Upper lobe of right lung (tissue), 1 donor: ENCODE measurements at places on chromosomes 7 and 10. TPM values are rescaled to one million over a fixed set of nuclear protein-coding genes. Genes with fewer than 3 reads are reported as not detected.

DNA sequence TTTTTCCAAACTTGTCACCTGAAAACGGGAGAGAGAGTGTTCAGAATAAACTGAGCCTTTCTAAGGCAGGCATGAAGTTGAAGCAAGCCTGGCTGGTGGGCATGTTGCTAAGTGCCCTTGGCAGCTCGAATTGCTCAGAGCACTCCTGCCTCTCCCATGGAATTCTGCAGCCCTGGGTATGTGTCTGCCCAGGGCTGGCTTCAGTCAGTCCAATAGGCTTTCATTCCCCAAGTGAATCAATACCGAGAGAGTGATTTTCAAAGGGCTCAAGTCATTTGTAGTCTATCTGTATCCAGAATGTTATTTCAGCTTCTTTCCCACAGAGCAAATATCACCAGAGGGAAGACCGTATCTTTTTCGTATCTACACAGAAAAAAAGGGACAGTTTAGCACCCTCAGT is 415.5 kb upstream of the COBL start:
- no peak for DNase-seq
- H3K27ac ChIP-seq: no peak overlapping the region
- no peaks in the 10 kb centered on the region for H3K4me1 ChIP-seq
- H3K4me3 ChIP-seq: no peak overlapping the region

The CD36 gene
- total RNA-seq: 115 TPM

GRCh38 chr7:84697506-84697905 is 489.4 kb downstream of the SEMA3D start:
- H3K27me3 ChIP-seq: no peaks in the 10 kb centered on the region
- H3K4me1 ChIP-seq: no peaks in the 10 kb centered on the region
- H3K4me3 ChIP-seq: no peak overlapping the region
- H3K27ac ChIP-seq: no peak overlapping the region
- H3K36me3 ChIP-seq: no peaks in the 10 kb centered on the region
- no peak for DNase-seq

- H3K4me1 ChIP-seq: peaks cover 33% of the 10 kb centered on the region
- peak; percentile 83 for DNase-seq
- no peaks in the 10 kb centered on the region for H3K27me3 ChIP-seq
- H3K36me3 ChIP-seq: no peaks in the 10 kb centered on the region
- H3K4me3 ChIP-seq: no peak overlapping the region
Observed at GRCh38 chr10:103793920-103794883, 61.2 kb downstream of the SH3PXD2A start.

The STAG3 gene
- 2.3 TPM for total RNA-seq

DNA sequence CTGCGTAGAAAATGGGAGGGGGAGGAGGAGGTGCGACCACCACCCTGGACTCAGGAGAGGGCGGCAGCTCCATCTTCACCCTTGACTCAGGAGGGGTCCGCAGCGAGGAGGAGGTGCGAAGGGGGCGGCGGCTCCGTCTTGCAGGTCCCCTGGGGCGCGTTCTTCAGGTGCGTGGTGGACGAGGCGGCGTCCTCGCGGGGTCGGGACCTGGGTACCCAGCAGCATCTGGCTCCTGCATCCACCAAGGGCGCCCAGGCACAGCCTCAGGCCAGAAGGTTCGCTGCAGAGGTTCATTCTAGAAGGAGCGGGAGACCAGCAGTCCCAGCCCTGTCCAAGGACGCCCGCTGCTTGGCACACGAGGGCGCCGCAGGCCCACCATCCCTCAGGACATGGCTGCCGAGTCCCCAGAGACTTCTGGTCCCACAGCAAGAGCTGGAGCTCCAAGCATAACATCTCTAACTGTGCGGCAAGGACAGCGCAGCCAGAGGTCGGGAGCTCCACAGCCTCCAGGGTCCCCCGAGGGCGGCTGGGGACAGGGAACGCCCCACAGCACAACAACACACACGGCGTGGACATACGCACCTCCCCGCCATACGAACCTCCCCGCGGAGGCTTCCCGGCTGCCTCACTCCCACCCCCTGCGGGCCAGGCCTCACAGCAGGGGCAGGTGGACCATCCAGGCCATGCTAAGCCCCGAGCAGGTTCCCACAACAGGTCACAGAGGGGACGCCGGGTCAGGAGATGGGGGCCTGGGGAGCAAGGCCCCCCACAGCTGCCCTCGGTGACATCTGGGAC is 16.8 kb upstream of the DPYSL4 start:
- no peaks in the 10 kb centered on the region for H3K27me3 ChIP-seq
- DNase-seq: peak; percentile 56
- no peak overlapping the region for H3K4me3 ChIP-seq
- H3K27ac ChIP-seq: no peak overlapping the region

GRCh38 chr7:2019711-2020511 is 212.8 kb downstream of the MAD1L1 start:
- peak overlapping the region; percentile 65 for H3K27ac ChIP-seq
- H3K4me3 ChIP-seq: peak overlapping the region; percentile 14
- DNase-seq: peak; percentile 89
- no peaks in the 10 kb centered on the region for H3K27me3 ChIP-seq
- no peaks in the 10 kb centered on the region for H3K36me3 ChIP-seq

GRCh38 chr7:5501465-5501864 is 77.8 kb upstream of the TNRC18 start:
- peaks cover 35% of the 10 kb centered on the region for H3K36me3 ChIP-seq
- H3K4me1 ChIP-seq: no peaks in the 10 kb centered on the region
- no peaks in the 10 kb centered on the region for H3K27me3 ChIP-seq
- no peak overlapping the region for H3K27ac ChIP-seq
- no peak overlapping the region for H3K4me3 ChIP-seq

- peak overlapping the region; percentile 33 for H3K4me3 ChIP-seq
- peaks cover 99% of the 10 kb centered on the region for H3K27me3 ChIP-seq
- H3K36me3 ChIP-seq: no peaks in the 10 kb centered on the region
- no peak overlapping the region for H3K27ac ChIP-seq
Observed at GRCh38 chr7:23469150-23469960, 936 bp downstream of the IGF2BP3 start.

DNA sequence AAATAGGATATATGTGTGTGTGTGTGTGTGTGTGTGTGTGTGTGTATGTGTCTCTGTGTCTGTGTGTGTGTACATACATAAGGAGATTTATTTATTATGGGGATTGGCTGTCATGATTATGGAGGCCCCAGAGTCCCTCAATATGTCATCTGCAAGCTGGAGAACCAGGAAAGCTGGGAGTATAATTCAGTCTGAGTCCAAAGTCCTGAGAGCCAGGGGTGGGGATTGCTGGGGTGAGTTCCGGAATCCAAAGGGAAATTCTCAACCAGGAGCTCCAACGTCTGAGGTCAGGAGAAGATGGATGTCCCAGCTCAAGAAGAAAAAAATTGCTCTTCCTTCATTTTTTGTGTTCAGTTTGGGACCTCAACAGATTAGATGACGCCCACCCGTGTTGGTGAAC is 50.7 kb upstream of the PLPP4 start:
- DNase-seq: no peak
- H3K4me3 ChIP-seq: no peak overlapping the region
- H3K36me3 ChIP-seq: no peaks in the 10 kb centered on the region
- H3K27me3 ChIP-seq: no peaks in the 10 kb centered on the region
- H3K27ac ChIP-seq: no peak overlapping the region

DNA sequence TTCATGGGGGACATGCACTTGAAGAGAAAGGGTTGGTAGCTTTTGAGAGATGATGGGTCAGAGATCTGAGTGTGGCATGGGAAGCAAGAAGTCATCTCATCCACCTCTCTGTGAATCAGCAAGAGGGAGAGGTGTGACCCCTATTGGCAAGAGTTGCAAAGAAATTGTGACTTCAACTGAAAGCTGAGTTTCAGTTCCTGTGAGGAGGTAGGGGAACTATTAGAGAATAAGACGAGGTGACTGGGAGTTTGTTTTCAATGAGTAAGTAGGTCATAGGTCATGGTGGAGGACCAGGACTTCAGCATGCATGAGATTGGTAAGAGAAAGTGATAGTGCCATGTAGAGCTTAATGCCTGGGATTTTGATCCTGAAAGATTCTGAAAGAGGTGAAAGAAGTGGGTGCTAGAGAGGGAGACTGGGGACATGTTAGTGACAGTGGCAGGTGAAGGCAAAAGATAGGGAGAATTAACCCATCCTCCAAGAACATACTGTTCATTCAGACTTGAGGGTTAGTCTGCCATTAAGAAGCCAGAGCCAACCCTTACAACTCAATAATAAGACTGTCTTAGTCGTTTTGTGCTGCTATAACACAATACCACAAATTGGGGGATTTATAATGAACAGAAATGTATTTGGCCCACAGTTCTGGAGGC is 75.5 kb upstream of the CAPZA2 start:
- H3K27me3 ChIP-seq: no peaks in the 10 kb centered on the region
- no peak overlapping the region for H3K27ac ChIP-seq
- H3K4me1 ChIP-seq: no peaks in the 10 kb centered on the region

GRCh38 chr10:124591123-124591495 is 129.5 kb downstream of the LHPP start:
- peaks cover 7% of the 10 kb centered on the region for H3K4me1 ChIP-seq
- no peak for DNase-seq
- H3K36me3 ChIP-seq: no peaks in the 10 kb centered on the region
- H3K27me3 ChIP-seq: no peaks in the 10 kb centered on the region
- H3K27ac ChIP-seq: no peak overlapping the region
- H3K4me3 ChIP-seq: no peak overlapping the region

GRCh38 chr7:12927635-12928434 is 240.4 kb downstream of the ARL4A start:
- H3K36me3 ChIP-seq: no peaks in the 10 kb centered on the region
- H3K4me3 ChIP-seq: no peak overlapping the region
- H3K4me1 ChIP-seq: no peaks in the 10 kb centered on the region
- no peak overlapping the region for H3K27ac ChIP-seq

The DLX6 gene
- total RNA-seq: not detected

The GRID2IP gene
- 0.46 TPM for total RNA-seq

DNA sequence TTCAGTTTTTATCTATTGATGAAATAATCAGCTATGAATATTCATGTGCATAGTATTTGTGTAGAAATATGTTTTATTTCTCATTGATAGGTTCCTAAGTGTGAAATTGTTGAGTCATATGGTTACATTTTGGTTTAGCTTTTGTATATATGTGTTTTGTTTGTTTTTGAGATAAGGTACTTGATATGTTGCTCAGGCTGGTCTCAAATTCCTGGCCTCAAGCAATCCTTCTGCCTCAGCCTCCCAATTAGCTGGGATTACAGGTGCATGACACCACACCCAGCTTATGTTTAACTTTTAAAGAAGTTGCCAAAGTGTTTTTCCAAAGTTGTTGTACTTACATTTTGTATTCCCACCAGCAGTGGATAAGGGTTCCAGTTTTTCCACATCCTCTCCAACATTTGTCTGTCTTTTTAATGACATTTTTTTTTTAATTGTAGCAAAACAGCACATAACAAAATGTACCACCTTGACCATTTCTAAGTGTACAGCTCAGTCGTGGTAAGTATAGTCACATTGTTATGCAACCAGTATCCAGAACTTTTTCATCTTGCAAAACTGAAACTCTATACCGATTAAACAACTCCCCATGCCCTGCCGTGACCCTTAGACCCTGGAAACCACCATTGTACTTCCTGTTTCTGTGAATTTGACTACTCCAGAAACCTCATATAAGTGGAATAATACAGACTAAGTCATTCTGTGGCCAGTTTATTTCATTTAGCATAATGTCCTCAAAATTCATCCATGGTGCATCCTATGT is 12.6 kb upstream of the UBE2D1 start:
- no peak for DNase-seq
- no peak overlapping the region for H3K4me3 ChIP-seq
- no peaks in the 10 kb centered on the region for H3K36me3 ChIP-seq
- no peak overlapping the region for H3K27ac ChIP-seq

DNA sequence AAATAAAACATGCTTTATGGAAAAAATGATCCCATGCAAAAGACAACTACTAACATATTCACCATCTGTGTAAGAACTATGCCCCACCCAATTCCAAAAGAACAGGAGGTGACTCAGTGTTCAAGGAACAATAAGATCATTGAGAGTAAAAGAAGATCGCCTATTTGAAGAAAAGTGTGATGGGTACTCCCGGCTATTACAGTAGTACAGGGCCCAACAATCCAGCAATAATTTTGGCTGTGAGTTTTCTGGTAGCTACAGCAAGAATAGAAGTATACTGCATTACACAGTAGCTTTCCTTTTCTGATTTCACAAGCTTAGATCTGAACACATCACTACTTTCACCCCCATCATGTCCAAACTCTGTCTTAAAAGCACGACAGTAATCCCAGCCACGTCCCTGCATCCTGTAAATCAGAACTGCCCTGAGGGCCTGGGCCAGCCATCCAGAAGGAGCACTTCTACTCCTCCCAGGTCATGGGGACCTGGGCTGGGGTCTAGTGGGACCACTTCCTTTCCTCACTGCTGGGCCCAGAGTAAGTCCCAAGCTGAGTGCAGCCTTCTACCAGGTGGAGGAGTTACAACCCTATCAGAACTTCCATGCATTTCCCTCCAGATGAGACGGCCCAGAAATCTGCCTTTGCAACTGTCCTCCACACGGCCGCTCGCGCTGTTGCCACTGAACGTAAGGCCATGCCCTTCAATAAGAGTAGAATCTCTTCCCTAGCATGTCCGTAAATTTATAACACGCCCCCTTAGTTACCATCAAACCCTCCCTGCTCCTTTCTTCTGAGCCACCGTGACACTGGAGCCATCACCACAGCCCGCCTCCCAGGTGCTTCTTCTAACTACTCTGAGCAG is 7.9 kb downstream of the ESYT2 start:
- DNase-seq: no peak
- H3K27ac ChIP-seq: peak overlapping the region; percentile 70
- no peaks in the 10 kb centered on the region for H3K36me3 ChIP-seq
- H3K4me3 ChIP-seq: no peak overlapping the region

DNA sequence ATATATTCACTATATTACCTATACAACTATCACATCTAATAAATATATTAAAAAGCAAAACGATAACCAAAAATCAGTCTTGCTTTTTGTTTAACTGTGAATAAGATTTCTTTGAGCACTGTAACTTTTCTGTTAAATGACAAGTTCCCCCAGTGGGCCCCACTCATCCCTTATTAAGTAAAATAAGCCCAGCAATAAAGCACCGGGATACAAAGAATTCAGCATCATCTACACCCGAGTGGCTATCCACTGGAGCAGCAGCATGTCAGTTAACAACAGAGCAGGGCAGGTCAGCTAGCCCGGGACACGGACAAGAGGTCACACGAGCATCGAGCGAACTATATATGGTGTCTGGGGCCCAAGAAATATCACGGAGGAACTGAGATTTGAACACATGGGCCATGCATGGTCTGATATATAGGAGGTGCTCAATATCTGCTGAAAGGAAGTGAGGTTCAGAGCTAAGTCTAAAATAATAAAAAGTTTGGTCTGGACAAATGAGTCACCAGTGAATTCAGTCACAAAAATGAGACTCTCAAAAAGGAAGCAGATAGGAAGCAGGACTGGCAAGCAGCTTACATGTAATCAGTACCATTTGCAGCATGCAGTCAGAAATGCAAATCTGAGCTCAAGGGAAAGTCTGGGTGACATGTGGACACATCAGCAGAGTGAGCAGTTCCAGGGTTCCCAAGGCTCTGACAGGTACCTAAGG is 4.1 kb downstream of the ERCC6 start:
- peaks cover 26% of the 10 kb centered on the region for H3K4me1 ChIP-seq
- H3K36me3 ChIP-seq: peaks cover 25% of the 10 kb centered on the region
- no peak overlapping the region for H3K27ac ChIP-seq
- H3K27me3 ChIP-seq: no peaks in the 10 kb centered on the region
- no peak overlapping the region for H3K4me3 ChIP-seq

- H3K27ac ChIP-seq: peak within 1 kb of the TSS; percentile 88
- peaks cover 32% of the 10 kb centered on the region for H3K4me1 ChIP-seq
- peak within 1 kb of the TSS; percentile 71 for H3K4me3 ChIP-seq
- H3K27me3 ChIP-seq: no peaks in the 10 kb centered on the region
- DNase-seq: peak; percentile 98
Observed at GRCh38 chr7:876077-876971, at the start of gene GET4. GET4 (plus strand) TSS chr7:876554; CDS start chr7:876646, 92 bp downstream.
